ENCODE measurements at places on chromosomes 6 and 20. TPM values are rescaled to one million over a fixed set of nuclear protein-coding genes. Genes with fewer than 3 reads are reported as not detected.

Gene FRK
- total RNA-seq: 20.0 TPM

Gene HCK
- total RNA-seq: 38.1 TPM

Gene TMEM63B
- 43.4 TPM for total RNA-seq

Gene BHLHE23
- total RNA-seq: not detected

Gene SLC22A16
- 3.8 TPM for total RNA-seq

Gene WFDC2
- total RNA-seq: not detected

Gene ADGRB3
- total RNA-seq: 10.1 TPM

Gene SLC17A1
- total RNA-seq: not detected

Gene CRIP3
- total RNA-seq: not detected

Gene HLA-DQB2
- total RNA-seq: 2.4 TPM

Gene FOXA2
- total RNA-seq: not detected

Gene CYP39A1
- total RNA-seq: 1.1 TPM

Gene RAET1E
- total RNA-seq: not detected

Gene SYNDIG1
- 5.4 TPM for total RNA-seq

Gene PDYN
- not detected for total RNA-seq

Gene PPP1R3D
- 13.0 TPM for total RNA-seq

Gene SLC2A10
- total RNA-seq: 49.0 TPM

Gene OR2J3
- not detected for total RNA-seq

Gene C20orf141
- total RNA-seq: not detected

Gene ULBP2
- 0.41 TPM for total RNA-seq

Gene ANGPT4
- total RNA-seq: 1.6 TPM

Gene KCNK16
- total RNA-seq: not detected

Gene FABP7
- total RNA-seq: not detected

Gene CPNE5
- total RNA-seq: 1.6 TPM

Gene GPR63
- 3.4 TPM for total RNA-seq

Gene GABRR1
- total RNA-seq: not detected

Gene GINS1
- not detected for total RNA-seq

Gene IRF4
- 1.8 TPM for total RNA-seq

Gene HLA-DOA
- total RNA-seq: 5.8 TPM

Gene PAX1
- total RNA-seq: not detected

Gene POPDC3
- not detected for total RNA-seq

Gene RSPH4A
- 0.95 TPM for total RNA-seq

Gene CD93
- total RNA-seq: 99.2 TPM

Gene IRAK1BP1
- 1.6 TPM for total RNA-seq

Gene ARMC2
- 22.5 TPM for total RNA-seq

Gene CD164
- 166 TPM for total RNA-seq

All from thoracic aorta (tissue), 2 donors.